ENCODE measurements at places on chromosomes 11 and 22.

DNA sequence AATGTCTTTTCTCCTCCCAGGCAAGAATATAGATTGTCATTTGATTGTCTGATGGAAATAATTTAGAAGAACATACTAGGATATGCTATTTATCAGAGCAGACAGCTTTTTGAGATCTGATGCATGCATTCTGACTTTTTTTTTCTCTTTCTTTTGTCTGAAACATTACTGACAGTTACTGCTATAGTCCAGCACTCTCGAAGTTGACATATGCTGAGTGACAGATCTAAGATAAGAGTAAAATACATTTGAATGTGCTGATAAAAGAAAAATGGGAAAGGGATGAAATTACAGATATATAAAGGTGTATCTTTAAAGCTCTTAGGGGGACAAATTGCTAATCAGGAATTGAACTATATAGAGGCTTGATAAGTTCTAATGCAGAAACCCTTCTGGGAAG lies 753.8 kb upstream of the TENM4 start:
- DNase-seq: no peak

DNA sequence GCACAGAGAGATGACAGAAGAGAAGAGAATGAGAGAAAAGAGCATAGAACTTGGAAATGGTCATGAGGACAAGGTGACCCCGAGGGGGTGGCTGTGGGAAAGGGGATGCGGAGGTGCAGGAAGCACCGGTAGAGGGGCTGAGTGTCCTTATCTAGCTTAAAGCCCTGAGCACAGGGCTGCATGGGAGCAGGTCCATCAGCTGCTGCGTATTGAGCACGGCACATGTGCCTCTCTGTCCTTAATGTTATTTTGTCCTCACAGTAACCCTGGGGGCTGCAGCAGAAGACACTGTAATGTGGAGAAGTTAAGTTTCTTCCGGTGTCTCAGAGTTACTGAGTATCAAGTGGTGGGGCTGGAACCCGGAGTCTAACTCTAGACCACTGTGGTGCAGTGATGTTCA lies 94.4 kb upstream of the OR4B1 start:
- no peak for DNase-seq

DNA sequence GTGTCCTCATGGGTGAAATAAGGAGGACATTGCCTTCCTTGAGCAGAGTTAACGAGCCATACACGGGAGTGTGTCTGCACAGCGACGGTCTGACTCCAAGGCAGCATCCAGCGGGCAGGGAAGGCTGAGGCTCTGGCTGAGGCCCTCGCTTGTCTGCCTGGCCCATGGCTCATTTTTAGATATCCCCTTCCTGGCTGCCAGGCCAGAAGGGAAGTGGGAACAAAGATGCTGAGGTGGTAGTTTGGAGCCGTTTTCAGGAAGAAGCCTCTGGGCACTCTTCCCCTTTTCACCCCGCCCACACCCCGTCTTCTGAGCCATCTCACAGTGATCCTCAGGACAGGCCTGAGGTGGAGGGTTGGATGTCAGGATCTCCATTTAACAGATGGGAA lies 3.0 kb upstream of the SLCO2B1 start:
- no peak for DNase-seq

GRCh38 chr11:47378836-47379170 lies 456 bp upstream of the SPI1 start:
- DNase-seq: no peak

DNA sequence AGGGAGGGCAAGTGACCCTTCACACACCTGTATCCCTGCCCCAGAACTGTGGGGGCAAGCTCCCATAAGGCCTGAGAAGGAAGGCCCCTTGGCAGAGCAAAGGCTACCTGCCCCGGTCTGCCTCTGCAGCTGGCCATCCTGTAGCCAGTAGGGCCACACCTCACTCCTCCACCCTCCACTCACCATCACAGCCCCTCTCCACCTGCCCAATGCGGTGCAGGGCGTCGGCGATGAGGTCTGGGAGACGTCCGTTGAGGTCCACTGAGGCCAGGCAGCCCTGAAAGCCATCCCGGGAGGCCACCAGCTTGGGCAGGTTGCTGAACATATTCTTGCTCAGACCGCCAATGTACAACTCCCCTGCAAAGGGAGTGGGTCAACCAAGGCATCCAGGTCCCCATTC lies 57.5 kb downstream of the SLC22A12 start:
- no peak for DNase-seq

DNA sequence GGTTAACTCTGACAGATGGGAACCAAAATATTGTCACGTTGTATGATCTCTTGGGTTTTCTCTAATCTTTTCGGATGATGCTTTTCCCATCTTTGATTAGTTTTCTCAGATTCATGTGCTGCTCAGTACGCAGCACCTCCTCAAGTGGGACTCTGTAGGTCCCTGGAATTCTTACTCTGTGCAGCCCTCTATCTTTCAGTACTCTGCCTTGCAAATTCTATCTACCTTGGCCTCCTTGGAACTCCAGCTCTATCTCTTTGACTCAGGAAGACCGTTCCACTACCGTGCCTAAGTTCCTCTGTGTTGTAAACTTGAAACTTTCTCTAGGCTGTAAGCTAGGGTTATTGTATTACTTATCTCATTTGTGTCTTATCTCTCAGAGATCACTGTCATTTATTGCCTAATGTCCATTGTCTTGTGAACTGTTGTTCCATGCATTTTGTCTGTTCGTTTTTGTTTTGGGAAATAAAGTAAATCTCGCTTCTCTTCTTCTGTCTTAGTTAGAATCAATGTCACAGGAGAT lies 20.1 kb upstream of the CHORDC1 start:
- no peak for DNase-seq

DNA sequence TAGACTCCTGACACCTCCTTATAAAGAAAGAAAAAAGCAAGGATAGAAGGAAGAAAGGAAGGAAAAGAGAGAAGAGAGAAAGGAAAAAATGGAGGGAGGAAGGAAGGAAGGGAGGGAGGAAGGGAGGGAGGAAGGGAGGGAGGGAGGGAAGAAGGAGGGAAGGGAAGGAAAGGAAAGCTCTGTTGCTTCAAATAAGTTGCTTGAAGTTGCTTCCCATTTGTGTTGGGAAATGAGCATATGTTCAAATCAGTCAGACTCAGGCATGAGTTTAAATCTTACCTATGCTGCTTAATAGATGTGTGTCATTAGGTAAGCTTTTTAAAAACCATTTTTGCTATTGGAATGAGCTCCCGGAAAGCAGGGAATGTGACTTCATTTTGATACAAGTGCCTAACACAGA lies 6.6 kb upstream of the GAS2 start:
- no peak for DNase-seq

DNA sequence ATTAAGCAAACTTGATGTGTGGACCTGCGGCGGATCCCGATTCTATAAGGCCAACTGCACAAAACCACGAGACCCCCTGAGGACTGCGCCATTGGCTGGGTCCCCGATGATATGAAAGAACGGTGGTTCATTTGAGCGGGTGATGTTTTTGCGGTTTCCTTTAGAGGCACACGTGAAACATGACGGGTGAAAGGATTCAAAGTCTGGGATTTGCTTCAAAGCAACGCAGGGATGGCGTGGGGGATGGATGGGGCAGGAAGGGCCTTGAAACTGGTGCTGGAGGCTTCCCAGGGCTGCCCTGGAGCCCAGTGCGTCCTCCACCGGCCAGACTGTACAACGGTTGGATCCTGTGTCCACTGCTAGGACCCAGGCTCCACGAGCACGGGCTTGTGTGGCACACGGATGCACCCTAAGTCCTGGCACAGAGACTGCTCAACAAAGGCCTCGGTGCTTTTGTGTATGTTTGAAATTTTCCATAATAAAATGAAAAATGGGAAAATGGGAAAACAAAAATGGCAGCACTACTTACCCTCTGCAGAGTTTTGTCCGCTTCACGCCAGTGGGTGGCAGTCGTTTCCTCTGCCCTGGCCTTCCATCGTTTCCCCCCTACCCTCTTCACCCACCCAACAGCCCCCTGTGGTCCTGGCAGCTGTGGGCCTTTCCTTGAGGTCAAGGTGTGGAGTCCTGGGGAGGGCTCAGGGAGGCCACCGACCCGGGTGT lies 3.6 kb downstream of the ASCL2 start:
- peak; percentile 12 for DNase-seq

GRCh38 chr11:43555816-43556611 lies 124.5 kb upstream of the HSD17B12 start:
- DNase-seq: no peak

- peak; percentile 47 for DNase-seq
These were observed 3.5 kb downstream of the SIK3 start for GRCh38 chr11:117094776-117095175.

DNA sequence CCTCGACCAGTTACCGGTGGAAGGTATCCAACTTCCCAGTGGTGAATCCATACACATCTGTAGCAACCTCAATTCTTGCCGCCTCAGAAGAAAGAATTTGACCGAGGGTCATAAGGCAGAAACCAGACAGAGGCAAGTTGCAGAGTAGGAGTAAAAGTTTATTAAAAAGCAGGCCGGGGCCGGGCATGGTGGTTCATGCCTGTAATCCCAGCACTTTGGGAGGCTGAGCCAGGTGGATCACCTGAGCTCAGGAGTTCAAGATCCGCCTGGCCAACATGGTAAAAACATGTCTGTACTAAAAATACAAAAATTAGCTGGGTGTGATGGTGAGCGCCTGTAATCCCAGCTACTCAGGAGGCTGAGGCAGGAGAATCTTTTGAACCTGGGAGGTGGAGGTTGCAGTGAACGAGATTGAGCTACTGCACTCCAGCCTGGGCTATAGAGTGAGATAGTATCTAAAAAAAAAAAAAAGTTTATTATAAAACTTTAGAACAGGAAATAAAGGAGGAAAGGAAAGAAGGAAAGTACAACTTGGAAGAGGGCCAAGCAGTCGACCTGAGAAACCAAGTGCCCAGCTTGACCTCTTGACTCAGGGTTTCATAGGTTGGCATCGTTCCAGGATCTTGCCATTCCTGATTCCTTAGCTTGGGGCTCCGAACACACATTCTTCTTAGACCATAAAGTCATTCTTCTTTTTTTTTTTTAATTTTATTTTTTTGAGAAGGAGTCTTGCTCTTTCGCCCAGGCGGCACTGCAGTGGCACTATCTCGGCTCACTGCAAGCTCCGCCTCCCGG lies 27.8 kb downstream of the RGL4 start:
- no peak for DNase-seq

DNA sequence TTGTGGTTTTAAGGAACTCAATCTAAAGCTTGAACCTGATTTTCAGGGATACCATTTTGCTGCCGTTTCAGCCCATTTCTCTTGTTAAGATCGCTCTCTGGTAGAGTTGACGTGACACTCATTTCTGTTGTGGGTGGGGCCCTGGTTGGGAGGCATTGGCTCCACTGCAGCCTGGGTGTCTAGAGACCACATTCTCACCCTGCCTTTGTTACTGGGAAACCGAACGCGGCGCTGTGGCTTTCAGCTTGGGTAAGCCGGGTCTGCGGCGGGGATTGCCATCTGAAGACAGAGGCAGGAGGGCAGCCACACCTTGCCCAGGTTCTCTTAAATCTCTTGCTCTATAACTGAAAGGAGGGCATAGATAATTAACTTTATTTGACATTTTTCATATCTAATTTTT lies 3.2 kb downstream of the EHF start:
- no peak for DNase-seq

DNA sequence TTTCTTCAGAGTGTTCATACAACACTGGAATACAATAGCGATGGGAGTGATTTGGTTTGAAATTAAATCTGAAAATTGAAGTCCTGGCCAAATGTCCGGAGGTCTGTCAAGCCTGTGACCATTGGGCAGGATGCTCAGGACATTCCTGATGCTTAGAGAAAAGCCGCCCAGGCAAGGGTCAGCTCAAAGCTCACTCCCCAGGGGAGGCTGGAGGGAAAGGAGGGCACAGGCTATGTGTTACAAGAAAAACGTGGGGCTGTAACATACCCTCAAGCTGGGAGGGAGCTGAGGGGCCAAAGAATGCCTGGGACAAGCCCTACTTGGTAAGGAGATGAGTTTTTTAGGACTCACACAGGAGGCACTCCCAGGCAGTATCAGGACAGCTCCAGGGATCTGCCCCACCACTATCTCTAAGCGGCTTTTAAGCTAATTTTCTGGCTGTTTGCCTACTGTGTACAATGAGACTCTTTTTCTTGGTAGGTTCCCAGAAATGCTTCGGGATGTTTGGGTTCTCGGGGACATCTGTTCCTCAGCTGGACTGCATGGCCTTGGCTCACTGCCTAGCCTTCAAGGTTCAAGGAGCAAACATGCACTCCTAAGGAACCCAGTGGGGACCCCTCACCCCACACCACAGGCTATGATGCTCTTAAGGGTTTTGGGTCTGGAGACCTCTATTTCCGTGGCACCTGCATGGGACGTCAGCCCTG lies 500.1 kb downstream of the BRD1 start:
- peak; percentile 2 for DNase-seq

DNA sequence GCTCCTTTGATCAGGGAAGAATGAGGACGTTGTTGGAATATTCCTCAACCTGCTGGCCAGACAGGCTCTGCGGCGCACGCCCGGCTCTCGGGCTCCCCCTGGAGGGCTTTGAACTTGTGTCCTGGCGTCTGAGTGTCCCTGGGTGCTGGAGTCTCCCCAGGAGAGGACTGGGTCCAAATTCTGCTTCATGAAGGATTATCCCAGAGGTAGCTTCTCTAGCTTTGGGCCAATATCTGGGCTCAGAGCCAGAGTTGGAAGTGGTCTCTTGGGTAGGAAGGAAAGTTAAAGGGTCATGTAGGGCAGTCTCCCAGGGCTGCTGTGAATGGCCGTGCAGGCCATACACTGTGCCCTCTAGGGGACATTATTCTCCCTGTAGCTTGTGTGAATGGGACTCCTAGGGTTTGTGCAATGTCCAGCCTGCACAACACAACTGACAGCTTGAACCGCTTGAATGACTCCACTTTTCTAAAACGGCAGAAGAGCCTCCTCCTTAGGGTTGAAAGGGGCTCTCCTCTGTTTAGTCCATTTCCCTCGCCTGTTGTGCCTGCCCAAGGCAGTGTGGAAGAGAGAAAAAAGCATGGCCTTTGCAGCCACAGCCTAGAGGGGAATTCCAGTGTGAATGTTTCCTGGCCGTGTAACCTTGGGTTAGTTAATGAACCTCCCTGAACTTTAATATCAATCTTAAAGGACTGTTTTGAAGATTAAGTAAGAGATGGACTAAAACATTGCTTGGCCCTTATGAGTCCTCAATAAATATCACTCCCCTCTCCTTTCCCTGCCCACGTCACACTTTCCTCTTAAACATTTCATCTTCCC lies 111.2 kb upstream of the THY1 start:
- peak; percentile 90 for DNase-seq

DNA sequence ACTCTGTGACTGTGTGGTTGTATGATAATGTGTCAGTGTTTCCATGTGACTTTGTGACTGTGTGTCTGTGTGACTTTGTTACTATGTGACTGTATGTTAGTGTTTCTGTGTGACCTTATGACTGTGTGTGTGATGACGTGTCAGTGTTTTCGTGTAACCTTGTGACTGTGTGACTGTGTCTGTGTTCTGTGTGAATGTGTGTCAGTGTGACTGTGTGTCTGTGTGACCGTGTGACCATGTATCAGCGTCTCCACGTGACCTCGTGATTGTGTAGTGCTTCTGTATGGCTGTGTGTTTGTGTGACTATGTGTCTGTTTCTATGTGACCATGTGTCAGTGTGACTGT lies 9.5 kb upstream of the PKNOX2 start:
- no peak for DNase-seq

GRCh38 chr11:57476757-57477506 lies 16.6 kb downstream of the RTN4RL2 start:
- DNase-seq: peak; percentile 29

Measured in GM03348 (cell line).